Activated T-helper 1 cell treated with Interleukin-2 at 50 U/mL for 16 hours (primary cell): ENCODE measurements at places on chromosomes 11 and 22.

GRCh38 chr22:22928666-22929380, 41.2 kb downstream of the IGLL5 start:
- peak; percentile 10 for DNase-seq

- DNase-seq = no peak
Observed at GRCh38 chr22:42440728-42441127, 8.5 kb upstream of the NFAM1 start.

GRCh38 chr11:131839326-131839725, 468.9 kb downstream of the NTM start:
- no peak for DNase-seq

DNA sequence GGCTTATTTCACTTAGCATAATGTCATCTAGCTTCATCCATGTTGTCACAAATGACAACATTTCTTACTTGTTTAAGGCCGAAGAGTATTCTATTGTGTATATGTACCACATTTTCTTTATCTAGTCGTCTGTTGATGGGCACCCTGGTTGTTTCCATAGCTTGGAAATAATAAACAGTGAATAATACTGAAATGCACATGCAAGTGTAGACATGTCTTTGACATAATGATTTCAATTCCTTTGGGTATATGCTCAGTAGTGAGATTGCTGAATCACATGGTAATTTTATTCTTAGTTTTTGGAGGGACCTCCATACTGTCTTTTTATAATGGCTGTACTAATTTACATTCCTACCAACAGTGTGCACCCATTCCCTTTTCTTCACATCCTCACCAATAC, 508.0 kb downstream of the NELL1 start:
- no peak for DNase-seq

GRCh38 chr11:109512680-109513079, 90.7 kb downstream of the C11orf87 start:
- DNase-seq = no peak

GRCh38 chr22:43387815-43388214, 24.0 kb upstream of the MPPED1 start:
- no peak for DNase-seq

DNA sequence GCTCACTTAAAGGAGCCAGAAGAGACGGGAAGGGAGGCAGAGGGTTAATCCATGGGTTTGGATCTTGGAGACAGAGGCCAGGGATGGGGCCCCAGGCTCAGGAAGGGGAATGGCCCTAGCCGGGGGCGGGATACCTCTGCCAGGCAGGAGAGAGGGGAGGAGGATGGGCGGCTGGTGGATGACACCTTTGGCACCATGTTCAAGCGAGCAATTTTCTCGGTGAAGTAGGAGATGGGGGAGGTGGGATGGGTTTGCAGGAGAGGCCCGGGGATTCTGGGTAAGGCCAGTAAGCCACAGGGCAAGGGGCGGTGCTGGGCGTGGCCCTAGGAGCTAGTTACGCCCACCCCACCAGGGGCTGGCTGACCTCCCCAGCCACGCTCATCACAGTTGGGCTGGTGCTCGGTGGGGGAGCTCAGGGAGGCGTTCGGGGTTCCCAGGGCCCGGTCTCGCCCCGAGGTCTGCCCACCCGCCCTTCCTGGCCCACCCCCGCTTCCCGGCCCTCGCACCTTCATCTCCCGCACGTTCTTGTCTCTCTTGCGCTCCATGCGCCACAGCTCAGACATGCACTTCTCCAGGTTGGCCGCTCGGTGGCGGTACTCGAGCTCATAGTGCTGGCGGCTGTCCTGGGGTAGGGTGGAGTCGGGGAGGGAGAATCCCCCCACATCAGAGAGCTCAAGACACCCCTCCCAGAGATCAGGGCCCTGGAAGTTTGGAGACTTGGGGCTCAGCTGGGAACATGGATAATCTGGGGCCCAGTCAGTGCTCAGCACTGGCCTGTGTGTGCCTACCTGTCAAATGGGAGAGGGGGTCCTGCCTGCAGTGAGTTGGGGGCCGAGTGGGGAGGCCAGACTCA, 12.7 kb downstream of the BAIAP2L2 start:
- DNase-seq = no peak

GRCh38 chr22:31089160-31090100, 8.3 kb downstream of the SMTN start:
- DNase-seq = peak; percentile 23

- no peak for DNase-seq
Observed at GRCh38 chr11:69511358-69512055, 30.0 kb downstream of the LINC01488 start.

- no peak for DNase-seq
Observed at GRCh38 chr22:39893526-39893925, at the start of gene ENTHD1. TSS of gene ENTHD1 (minus strand) at chr22:39893760. CDS start at chr22:39887748, 6,012 bp downstream.

GRCh38 chr11:17751558-17751957, 17.0 kb downstream of the KCNC1 start:
- DNase-seq = no peak

- DNase-seq = no peak
Observed at GRCh38 chr11:109075976-109076375, 346.0 kb upstream of the C11orf87 start.

DNA sequence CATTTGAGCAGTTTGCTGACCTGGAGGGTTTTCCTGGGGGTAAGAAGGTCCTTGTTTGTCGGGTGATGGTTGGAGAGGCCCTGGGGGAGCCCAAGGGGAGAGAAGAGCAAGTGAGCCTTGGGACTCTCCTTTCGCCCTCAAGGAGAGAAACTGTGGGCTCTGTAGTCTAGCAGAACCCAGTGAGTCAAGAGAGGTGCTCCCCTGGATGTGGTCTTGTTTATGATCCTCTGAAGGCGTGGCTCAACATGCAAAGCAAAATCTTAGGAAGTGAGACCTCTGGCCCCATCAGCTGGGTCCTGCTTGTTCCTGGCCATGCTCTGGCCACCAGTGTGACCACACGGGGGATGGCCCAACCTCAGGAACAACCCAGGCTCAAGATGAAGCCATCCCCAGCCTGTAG, 66.5 kb upstream of the ALX4 start:
- DNase-seq = no peak

GRCh38 chr11:33475993-33476392, 218.8 kb downstream of the HIPK3 start:
- no peak for DNase-seq
